ENCODE measurements at places on chromosomes 6 and 20.

GRCh38 chr6:25405442-25405841 is 126.3 kb downstream of the CARMIL1 start:
- no peak for DNase-seq

GRCh38 chr20:40943591-40943990 is 85.0 kb upstream of the TOP1 start:
- DNase-seq: no peak

- no peak for DNase-seq
Observed at GRCh38 chr6:3433005-3433404, 23.8 kb downstream of the SLC22A23 start.

DNA sequence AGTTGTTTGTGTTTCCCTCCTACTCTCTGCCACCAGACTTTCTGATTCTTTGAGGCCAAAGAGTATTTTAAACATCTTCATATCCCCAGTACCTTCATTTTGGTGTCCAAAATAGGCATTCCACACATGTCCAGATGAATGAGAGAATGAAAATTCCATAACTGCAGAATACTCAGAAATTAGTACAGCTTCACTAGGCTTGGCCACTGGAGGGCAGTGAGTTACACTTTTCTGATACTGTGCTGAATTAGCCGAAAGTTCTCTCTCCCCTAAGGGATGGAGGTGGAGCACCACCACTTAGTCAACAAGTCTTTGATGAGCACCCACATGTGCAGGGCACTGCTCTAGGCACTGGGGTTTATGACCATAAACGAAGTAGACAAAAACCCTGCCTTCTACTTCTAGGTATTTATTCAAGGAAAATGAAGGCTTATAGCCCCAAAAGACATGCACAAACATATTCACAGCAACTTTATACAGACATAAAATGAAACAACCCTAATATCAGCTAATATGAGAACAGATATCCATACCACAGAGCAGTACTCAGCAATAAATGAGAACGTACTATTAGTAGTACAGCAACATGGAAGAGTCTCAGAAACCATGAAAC is 46.1 kb upstream of the TMEM217 start:
- no peak for DNase-seq

DNA sequence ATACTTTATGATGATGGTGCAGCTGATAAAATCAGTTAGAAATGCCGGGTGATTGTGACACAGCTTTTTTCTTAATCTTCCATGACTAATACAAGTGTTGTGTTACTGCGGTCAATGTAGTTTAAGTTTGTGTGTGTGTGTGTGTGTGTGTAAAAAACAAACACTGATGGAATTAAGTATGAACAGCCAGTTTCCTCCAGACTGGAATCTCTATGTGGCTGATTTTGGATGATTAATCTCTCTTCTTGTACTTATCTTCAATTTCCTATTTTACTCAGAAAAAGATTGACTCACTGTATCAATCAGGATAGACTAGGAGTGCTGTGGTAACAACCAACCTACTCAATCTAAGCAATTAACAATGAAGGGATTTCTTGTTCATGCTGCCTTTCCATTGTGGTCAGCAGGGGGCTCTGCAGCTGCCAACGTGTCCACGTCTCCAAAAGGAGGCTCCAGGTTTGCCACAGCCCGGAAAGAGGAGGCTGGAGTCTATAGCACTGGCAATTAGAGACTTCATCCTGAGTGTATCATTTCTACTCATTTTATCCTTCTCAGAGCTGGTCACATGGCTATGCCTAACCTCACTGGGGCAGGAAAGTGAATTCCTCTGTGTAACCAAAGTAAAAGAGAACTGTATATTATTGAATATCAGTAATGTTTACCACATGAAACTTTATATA is 107.7 kb downstream of the CD109 start:
- peak; percentile 19 for DNase-seq

DNA sequence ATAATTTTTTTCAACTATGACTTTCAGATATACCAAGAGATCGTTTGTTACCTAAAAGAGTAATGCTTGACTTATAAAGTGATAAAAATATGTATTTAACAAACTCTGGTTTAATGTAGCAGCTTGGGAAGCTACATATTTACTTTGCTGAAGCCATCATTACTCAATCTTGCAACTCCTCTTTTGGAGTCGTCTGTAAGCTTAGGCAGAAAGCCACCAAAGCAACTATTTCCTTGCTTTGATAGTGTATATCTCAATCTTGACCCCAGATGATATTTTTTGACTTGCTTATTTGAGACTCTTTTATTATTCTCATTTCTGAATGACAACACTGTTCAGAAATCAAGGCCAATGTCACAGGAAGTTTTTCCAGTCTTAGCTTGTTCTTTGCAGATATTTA is 183.0 kb downstream of the SAMD5 start:
- no peak for DNase-seq

DNA sequence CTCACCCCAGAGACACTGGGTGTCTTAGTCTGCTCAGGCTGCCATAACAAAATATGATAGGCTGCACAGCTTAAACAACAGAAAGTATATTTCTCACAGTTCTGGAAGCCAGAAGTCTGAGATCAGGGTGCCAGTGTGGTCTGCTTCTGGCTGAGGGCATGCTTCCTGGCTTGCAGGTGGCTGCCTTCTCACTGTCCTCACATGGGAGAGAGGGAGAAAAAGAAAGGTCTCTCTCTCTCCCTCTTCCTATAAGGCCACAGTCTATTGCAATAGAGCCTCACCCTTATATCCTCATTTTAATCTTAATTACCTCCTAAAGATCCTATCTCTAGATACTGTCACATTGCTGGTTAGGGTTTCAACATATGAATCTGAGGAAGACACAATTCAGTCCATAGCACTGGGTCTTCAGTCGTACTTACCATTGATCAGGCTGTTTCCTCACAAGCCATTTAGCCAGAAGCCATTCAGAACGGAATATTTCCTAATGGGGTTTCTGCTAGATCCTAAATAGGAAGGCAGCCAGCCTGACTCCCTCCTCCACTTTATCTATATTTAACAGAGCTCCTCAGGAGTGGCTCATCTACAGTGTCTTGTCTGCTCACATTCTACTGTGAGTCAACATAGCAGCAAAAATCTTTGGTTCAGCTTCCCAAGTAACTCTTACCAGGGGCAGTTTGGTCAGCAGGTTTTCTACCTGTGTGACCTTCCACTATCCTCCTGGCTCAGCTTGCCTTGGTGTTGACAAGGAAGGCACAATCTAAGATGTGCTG is 42.2 kb downstream of the CD164 start:
- no peak for DNase-seq

DNA sequence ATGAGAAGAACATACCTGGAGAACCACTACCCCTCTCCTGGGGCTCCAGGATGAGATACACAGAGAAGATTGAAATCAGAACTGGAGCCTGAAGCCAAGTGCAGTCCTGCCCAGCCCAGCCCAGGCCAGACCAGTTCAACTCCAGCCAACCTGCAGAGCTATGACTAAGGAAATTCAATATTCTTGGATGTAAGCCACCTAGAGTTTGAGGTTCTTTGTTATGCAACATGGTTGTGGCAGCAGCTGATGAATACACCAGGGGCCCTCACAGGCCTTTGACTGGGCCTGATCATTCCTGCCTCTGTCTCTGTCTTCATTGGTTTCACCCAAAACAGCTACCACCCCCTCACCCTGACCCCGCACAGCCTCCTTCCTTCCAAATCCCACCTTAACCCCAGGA is 167.8 kb downstream of the LRFN2 start:
- no peak for DNase-seq

GRCh38 chr20:57650756-57651483 is 30.7 kb upstream of the ZBP1 start:
- DNase-seq: no peak

DNA sequence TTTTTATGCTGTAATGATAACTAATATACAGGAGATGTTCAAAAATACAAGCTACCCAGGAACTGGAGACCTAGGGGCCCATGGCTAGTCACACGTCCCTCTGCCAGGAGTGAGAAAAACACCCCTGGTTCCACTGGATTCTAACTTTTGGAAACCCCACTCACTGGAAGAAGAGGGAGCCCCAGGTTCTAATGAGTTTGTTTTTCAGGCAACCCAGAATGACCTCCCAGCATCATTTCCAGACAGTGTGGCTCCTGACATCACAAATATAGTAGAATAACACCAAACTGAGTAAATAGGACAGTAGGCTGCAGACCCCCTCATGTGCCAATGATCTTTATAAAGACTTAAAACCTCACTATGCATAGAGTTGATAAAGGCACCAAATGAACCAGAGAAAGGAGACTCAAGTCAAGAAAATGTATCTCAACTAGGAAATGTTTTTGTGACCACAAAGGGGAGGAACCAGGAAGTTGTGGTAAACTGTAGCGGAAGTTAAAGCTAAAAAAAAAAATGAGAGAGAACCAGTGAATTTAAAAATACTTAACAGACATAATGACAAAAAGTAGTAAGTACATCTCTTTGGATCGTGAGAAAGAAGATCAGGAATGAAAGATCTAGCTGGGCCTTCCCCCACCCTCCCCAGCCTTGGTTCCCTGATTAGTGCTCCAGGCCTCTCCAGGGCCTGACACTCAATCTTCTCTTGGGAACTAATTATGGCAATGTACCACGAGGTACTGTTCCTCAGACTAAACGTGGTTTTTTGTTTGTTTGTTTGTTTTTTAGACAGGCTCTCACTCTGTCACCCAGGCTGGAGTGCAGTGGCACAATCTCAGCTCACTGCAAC is 19.8 kb downstream of the HLA-E start:
- DNase-seq: no peak

DNA sequence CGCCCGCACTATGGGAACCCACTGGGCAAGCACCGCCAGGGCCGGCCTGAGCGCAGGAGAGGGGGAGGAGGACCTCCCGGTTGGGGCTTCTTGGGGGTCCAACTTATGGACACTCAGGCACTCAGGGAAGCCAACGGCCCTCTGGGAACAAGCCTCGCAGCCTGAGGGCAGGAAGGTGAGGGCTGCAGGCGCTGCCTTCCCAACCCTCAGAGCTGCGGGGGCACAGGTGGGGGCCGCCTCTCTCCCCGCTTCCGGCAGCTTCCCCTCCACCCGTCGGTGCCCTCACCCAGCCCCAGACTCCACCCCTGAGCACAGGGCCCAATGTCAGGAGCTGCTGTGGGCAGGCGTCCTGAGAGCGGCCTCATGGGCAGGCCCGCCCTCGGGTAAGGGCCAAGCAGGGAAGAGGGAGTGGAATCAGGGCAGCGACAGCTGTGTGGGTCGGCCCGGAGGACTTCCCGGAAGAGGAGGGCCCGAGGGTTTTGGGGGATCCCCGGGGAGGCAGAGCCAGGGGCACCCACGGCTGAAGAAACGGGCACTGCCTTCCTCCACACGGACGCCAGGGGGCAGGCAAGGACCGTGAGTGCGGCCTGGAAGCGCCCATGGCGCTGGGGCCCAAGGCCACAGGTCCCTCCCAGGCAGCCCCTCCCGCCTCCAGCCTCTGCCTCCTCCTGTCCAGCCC is 488 bp upstream of the PTK6 start:
- peak; percentile 84 for DNase-seq

DNA sequence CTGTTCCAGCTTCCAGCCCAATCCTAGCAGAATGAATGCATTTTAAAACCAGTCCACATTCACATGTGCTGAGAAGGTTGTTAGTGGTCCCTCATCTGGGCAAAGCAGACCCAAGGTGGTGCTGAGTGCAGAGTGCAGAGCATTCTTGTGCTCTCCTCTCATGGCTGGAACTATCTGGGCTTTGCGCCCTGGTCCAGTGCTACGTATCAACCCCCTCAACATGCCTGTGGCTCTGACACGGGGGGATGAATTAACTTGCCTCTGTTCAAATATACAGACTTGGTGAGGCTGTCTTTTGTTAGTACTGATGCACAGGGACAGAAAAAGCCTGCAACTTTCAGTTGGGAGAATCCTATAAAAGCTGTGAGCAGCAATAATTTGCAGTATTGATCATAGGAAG is 42.5 kb downstream of the PANK2 start:
- DNase-seq: no peak

- DNase-seq: no peak
Observed at GRCh38 chr20:24814556-24815195, 134.4 kb upstream of the CST7 start.

DNA sequence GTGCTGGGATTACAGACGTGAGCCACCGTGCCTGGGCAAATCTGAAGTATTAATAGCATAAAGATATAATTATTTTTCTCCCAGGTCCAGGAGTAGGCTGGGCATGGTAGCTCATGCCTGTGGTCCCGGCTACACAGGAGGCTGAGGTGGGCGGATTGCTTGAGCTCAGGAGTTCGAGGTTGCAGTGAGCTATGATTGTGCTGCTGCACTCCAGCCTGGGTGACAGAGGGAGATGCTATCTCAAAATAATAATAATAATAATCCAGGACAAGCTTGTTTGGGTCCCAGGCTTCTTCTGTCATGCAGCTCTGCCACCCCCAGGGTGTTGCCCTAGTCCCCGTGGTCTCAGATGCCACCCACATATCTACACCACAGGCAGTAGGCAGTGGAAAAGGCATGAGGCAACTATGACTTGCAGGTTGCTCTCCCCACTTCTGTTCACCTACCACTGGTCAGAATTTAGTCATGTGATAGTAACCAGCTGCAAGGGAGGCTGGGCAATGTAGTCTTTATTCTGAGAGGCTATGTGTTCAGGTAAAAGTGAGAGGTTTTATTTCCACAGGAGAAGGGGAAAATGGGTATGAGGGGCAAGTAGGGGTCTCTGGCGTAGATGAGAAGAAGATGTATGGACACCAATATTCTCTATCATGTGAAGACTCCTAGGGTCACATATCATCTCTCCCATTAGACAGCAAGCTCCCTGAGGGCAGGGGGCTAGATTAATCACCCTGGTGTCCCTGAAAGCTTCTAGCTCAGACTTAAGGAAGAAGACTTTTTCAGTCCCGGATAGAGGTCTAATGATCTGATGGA is 25.7 kb downstream of the TCF15 start:
- no peak for DNase-seq

- DNase-seq: no peak
Observed at GRCh38 chr6:146315381-146316174, 228.1 kb upstream of the RAB32 start.

DNA sequence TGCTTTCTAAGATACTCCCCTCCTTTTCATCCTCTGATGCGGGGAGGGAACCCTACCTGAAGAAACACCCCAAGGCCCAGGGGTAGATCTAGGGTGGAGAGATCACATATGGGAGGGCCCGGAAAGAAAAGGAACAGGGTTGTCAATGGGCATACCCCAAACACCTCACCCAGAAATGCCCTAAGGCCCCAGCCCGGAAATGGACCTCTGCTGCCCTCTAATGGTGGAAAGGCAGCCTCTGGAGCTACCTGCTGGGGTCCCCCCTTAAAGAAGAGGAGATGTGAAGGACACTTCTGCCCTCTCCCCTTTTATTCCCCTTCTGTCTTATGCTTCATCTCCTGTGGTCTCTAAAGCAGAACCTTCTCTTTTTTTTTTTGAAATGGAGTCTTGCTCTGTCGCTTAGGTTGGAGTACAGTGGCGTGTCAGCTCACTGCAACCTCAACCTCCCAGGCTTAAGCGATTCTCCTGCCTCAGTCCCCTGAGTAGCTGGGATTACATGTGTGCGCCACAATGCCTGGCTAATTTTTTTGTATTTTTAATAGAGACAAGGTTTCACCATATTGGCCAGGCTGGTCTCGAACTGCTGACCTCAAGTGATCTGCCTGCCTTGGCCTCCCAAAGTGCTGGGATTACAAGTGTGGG is 458 bp upstream of the ARMC12 start:
- peak; percentile 72 for DNase-seq
